ENCODE measurements at places on chromosomes 5 and 9.

- DNase-seq, result no peak
These were observed 2.7 kb upstream of the ITK start for GRCh38 chr5:157177953-157178352.

DNA sequence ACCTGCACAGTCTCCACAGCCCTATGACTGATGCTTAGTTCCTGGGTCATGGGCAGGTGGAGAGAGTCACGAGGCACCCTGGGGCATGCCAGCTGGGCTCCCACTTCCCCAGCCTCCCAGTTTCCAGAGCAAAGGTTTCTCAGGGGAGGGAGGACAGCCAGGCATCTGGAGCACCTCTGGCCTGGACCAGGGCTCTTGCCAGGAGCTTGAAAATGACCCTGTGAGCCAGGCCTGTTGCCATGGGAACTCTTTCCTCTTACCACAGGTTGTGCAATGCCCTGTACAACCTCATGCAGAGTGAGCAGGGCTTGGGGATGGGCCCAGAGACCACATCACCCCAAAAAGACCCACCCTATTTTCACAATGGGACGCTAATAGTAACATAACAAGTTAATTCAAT, 113.1 kb downstream of the PSD2 start:
- DNase-seq, result no peak

- DNase-seq, result no peak
These were observed 85.2 kb upstream of the FCN2 start for GRCh38 chr9:134795446-134795845.

- no peak for DNase-seq
These were observed 256.3 kb downstream of the CDH10 start for GRCh38 chr5:24388448-24388847.

- DNase-seq, result peak; percentile 71
These were observed 204.9 kb downstream of the CHSY3 start for GRCh38 chr5:130109152-130109551.

- no peak for DNase-seq
These were observed 420.3 kb downstream of the GABRG2 start for GRCh38 chr5:162487528-162488525.

DNA sequence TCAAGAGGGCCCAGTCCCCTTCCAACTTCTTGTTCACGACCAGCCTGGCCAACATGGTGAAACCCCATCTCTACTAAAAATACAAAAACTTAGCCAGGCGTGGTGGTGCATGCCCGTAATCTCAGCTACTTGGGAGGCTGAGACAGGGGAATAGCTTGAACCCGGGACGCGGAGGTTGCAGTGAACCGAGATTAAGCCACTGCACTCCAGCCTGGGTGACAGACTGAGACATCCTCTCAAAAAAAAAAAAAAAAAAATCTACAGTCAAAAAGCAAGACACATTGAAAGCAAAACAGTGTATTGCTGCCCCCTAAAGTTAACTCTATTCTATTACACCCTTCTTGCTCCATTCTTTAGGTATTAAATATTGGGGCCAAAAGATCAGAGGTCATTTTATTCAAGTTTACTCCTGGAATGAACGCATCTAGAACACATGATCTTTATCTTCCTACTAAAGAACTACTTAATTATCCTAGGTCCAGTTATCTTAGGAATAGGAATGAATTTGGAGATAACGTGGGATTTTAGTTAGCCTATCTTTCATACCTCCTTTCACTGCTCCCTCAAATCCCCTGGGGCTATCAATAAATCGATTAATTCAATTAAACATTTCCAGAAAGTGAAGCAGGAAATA, 2.4 kb downstream of the ATG12 start:
- DNase-seq, result peak; percentile 31

GRCh38 chr5:19795218-19795617, 192.8 kb downstream of the CDH18 start:
- peak; percentile 26 for DNase-seq

GRCh38 chr9:79196606-79197005, 375.2 kb upstream of the TLE4 start:
- no peak for DNase-seq

DNA sequence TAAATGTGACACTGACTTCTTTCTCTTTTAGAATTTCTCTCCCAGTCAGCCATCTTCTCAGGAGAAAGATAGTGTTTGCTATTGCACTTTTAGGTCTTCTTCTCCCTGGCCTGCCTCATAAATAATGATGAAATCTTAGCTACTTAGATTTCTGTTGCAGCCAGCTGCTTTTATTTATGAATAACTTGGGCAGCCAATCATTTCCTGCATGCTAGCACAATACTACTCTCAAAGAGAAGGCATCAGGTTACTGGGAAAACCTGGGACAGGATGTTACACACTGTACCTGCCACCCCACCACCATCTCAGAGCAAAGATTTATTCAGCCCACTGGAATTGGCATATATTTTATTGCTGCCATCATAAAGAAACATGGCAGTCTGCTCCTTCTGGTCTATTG, 266.6 kb downstream of the PRELID2 start:
- DNase-seq, result no peak

- no peak for DNase-seq
These were observed 2.4 kb downstream of the TPM2 start for GRCh38 chr9:35687306-35687705.

DNA sequence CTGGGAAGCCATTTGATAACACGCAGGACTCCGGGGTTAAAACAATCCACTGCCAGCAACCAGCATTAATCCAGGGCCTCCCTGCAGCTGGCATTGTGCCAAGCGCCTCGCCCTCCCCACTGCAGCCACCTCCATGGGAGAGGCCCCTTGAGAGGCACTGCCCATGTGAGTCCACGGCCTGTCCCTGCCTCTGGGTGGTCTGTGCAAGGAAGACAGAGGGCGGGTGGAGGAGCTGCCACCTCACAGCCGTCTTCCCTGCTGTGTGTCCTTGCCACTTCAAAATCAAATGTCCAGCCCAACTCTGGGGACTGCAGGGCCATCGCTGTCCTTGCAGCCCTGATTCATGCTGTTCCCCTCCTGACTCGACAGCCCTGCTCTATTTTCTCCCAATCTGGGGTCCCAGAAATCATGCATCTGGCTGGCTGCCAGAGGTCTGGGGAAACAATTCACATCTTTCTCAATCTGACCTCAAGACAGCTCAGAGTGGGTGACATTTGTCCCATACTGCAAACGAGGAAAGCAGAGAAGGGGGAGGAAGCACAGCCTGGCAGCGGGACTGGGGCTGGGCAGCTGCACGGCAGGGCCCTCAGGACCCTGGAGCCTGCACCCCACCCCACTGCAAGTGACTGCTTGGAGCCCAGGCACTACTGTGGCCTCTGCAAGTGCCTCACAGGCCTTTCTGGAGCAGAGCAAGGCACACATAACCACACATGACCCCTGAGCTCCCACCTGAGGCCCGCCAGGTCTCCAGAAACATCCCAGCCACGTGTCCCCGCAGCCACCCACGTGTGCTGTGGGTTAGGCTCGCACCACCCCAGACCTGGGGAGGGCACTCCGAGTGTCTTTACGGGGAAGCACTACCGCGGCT, 15.7 kb downstream of the BRD3OS start:
- DNase-seq, result no peak

DNA sequence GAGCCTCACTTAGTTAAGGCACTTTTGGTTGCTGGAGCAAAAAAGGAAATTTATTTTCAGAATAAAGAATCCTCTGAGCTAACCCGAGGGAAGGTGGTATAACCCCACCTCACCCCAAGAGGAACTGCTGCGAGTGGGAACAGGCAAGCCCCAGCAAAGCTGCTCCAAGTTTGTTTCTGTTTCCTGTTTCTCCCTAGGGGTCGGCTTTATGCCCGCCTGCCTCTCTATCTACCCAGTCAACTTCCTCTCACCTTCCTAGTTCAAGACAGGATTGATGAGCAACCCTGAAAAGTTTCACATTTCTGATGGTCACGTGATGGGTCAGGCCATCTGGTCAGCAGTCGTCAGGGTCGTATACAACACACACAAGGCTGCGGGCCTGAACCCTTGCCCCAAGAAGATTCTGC, 31.1 kb downstream of the TRIO start:
- no peak for DNase-seq

DNA sequence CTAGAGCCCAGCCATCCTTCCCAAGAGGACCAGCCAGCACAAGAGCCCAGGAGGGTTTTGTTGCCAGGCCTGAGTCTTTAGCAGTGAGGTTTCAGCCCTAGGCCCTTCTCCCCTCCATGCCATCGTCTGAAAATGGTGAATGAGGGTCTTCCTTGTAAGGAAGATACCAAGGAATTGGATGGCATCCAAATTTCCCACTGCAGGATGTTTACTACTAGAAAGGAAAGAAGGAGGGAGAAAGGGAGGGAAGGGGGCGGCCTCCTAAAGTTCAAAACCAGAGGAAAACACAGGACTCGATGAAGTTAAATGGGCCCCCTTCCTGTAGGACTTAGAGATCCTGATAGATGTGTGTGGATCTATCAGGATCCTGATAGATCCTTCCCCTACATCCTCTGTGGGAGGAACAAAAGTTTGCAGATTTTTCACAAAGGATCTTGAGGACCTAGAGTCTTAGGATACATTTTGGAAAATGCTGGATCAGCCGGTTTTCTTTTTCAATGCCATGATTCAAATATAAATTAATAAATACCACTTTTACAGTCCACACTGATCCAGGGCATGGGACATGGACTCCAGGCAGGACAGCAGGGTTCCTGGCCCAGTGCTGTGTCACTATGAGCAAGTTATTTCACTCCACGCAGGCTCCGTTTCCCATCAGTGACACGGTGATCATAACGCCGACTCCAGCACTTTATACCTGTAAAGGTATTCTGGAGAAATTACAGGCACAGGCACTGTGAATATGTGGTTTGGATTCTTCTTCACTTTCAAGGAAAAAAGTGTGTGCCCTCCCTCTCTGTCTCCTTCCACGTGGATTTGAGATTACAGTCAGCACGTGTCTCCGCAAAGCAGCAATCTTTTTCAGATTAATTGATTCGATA, 40.9 kb downstream of the C5orf15 start:
- DNase-seq, result no peak

- DNase-seq, result no peak
These were observed 236.0 kb downstream of the CD180 start for GRCh38 chr5:66960369-66961137.

DNA sequence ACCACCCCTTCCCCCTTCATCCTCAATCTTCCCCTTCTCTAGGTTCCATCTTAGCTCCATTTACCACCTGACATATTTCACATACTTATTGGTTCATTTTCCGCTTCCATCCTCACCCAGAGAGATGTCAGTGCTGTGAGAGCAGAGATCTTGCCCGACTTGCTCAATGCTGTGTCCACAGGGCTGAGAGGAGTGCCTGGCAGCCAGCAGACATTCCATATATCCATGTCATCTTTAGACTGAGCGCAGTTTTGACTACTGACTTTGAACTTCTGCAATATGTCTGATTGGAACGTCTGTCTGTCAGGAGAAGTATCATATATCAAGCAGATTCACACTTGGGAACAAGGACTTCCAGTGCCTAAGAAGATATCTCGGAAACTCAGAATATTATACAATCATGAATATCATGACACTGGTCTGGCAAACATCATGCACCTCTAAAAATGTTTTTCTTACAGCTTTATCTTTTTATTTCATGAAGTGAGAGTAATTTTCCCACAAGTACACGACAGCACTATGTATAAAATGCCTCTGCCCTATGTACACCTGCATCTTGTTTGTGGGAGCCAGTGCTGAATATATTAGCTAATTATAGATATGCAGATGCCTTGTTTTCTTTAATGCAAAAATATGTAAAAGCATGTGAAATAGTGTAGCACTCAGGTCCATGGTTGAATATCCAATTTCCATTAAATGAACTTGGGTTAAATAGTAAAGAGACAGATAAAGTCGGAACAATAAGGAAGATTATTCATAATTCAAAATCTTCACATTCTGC, 454.0 kb upstream of the DAP start:
- DNase-seq, result no peak

- no peak for DNase-seq
These were observed 48.9 kb downstream of the DYNC2I2 start for GRCh38 chr9:128607642-128608350.

DNA sequence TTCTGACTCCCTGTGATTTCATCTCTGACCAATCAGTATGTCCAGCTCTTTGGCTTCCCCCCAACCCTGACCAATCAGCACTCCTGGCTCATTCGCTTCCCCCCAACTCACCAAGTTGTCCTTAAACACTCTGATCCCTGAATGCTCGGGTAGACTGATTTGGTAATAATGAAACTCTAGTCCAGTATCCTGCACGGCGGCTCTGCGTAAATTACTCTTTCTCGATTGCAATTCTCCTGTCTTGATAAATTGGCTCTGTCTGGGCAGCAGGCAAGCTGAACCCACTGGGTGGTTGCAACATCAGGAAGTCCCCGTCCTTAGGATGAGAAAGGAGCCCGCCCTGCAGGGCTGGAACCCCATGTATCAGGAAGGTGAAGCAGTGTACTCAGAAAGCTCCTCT, 10.4 kb downstream of the FCN2 start:
- DNase-seq, result no peak

GRCh38 chr9:108441726-108442125, 414.1 kb downstream of the ACTL7B start:
- no peak for DNase-seq

DNA sequence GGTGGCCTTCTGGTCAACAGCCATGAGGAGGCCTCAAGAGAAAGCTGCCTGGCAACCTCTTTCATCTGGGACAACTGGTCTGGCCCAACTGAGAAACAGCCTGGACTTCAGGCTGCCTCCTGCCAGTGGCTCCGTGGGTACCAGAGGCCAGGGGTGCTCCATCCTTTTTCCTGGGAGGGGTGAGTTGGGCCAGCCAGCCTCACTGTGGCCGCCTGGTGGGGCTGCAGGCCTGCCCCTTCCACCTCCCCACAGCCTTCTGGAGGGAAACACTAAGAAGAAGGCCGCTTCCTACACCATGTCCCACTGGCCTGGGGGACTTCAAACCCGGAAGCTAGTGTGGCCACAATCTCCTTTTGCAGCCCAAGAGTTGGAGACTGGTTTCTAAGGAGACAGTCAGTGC, 13.8 kb upstream of the NKD2 start:
- DNase-seq, result no peak

- DNase-seq, result peak; percentile 93
These were observed 1291.8 kb upstream of the DMAC1 start for GRCh38 chr9:9091387-9091786.

DNA sequence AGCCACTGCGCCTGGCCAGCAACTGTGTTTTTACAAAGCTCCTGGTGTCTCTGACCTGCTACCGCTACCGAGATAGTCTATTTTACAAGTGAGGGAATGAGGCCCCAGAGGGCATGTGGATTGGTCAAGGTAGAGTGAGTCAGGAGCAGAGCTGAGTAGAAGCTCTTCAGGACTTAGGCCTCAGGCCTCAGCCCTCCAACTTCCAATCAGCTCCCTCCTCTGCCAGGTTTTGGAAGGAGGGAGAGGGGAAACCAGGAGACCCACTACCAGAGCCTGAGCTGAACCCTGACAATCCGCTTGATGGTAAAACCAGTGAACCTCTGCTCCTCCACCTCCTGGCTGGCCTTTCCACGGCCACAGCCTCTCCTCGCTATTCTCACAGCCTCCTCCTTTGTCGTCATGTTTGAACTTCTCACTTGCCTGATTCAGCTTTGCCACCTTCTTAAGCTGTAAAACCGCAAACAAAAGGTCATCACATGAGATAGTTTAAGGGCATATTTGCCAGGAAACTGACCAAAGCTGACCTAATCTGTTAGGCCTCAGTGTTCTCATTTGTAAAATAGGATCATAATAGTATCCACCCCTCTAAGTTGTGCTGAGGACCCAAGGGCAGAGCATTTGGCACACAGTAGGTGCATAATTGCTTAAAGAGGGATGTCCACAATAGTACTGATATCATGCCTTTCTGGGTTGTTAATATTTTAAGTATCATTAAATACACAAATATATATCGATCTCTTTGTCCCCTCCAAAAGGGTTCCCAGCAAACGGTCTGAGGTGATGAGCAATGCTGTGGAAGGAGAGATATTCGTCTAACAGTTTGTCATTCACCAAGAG, 1.7 kb downstream of the TRAF1 start:
- no peak for DNase-seq
